ENCODE measurements at places on chromosomes 5 and 9.

DNA sequence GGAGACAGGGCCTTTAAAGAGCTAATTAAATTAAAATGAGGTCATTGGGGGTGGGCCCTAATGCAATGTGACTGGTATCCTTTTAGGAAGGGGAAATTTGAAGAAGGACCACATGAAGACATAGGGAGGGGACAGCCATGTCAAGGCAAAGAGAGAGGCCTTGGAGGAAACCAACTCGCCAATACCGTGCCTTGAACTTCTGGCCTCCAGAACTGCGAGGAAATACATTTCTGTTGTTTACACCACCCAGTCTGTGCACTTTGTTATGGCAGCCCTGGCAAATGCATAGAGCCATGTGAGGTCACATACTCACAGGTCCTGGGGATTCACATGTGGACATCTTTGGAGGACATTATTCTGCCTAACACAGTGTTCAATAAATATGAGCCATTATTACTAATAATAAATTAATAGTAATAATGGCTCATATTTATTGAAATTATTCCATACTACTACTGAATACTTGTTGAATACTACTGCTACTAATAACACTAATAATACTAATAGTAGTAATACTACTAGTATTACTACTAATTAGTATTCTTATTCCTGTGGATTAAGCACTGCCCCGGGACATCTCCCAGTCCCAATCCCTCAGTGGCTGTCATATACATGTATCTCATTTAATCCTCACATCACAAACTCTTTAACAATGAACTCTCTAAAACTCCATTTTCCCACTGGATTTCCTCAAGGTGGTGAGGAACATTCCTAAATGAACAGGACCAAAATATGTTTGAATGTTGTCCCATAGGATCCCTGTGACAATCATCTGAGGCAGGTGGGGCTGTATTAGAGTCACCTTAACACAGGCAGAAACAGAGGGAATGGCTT is 8.4 kb downstream of the TRAF1 start:
- DNase-seq = no peak

DNA sequence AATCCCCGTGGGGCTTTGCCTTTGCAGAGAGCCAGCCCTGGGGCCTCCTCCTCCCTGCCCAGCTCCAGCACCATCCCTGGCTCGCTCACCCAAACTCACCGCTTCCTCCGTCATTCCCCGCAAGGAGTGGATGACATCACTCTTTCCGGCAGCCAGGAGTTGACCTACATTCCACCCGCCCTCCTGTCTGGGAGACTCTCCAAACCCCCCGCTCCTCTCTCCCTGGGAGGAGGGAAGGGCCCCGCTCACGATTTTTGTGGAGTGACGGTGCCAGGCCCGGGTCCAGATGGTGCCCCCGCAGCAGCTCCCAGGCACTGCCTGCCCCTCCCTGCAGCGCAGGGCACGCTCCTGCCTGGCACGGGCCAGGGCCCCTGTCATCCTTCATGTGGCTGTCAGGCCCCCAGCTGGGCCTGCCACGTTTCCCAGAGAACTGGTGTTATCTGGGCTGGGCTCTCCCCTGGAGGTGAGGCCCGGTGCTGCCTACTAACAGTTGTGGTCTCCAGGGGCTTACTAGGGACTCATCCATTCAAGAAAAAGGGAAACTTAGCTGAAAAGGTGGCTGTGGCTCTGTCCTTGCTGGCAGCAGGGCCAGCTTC is 52.3 kb downstream of the NTNG2 start:
- no peak for DNase-seq

DNA sequence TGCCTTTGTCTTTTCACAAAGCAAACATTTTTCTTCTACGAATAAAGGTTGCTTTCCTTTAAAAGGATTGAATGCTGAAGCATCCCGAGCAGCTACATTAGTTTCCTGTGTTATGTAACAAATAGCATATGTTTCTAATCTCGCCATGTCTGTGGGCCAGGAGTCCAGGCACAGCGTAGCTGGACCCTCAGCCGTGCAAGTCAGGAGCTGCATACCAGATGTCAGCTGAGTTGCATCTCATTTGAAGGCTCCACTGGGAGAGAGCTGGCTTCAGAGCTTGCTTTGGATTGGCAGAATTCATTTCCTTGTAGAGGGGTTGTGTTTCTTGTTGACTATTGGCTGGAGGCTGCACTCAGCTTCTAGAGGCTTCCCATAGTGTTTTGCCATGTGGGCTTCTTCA is 16.0 kb upstream of the GOLPH3 start:
- DNase-seq = no peak

- DNase-seq = no peak
Measured at GRCh38 chr9:121786998-121787422, 135.6 kb downstream of the DAB2IP start.

Data from naive thymus-derived CD8-positive, alpha-beta T cell (primary cell).